ENCODE measurements at places on chromosomes 7 and 10.

GRCh38 chr7:67414858-67415257 lies 418.2 kb downstream of the TYW1 start:
- DNase-seq = no peak

DNA sequence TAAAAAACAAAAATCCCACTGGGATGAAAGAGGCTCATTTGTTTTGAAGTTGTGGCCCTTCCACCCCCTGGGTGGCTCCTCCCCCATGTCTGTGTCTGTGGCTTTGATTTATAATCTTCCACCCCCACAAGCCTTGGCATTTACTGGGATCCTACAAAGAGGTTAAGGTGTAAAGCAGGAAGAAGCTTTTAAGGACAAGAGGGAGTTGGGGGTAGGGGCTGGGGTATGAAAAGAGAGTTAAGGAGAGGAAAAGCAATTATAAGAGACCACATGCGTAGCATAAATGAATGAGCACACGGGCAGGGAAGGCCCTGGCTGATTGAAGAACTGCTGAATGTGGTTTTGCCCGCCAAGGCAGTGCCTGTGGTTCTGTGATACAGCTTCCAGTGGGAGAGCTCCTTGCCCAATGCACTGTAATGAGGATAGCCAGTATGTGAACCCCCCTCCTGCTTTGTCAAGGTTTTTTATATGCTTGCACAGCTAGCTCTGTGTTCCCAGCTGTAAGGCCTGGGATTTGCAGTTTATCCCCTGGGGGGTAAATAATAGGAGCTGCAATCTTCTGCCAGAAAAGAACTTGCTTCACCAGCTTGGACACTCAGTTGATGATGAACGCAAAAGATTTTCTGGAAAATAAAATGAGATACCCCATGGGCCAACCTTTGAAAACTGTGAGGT lies 34.7 kb upstream of the KMT2E start:
- DNase-seq = no peak

GRCh38 chr10:34313888-34314287 lies 501.2 kb downstream of the PARD3 start:
- DNase-seq = no peak

- no peak for DNase-seq
These were observed 54.5 kb upstream of the DNAJB6 start for GRCh38 chr7:157282141-157282801.

DNA sequence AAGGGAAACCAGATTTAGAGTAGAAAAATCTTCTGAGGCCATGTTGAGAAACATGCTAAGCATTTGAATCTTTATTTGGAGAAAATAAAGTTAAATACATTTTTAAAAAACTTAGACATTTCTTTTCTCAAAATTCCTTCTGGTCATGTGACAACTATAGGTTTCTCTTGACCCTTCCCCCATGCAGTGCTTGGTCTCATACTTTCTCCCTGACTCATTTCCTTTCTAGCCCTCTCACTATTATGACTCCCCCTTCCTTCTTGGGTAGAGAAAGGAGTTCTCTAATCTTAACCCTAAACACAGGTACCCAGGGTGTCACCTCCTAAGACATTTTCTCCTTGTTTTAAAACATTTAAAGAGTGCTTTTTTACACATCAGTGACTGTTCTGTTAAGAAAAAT lies 179.5 kb upstream of the TMEM106B start:
- DNase-seq = no peak

- DNase-seq = no peak
These were observed 737.1 kb downstream of the INHBA start for GRCh38 chr7:40965774-40966173.

DNA sequence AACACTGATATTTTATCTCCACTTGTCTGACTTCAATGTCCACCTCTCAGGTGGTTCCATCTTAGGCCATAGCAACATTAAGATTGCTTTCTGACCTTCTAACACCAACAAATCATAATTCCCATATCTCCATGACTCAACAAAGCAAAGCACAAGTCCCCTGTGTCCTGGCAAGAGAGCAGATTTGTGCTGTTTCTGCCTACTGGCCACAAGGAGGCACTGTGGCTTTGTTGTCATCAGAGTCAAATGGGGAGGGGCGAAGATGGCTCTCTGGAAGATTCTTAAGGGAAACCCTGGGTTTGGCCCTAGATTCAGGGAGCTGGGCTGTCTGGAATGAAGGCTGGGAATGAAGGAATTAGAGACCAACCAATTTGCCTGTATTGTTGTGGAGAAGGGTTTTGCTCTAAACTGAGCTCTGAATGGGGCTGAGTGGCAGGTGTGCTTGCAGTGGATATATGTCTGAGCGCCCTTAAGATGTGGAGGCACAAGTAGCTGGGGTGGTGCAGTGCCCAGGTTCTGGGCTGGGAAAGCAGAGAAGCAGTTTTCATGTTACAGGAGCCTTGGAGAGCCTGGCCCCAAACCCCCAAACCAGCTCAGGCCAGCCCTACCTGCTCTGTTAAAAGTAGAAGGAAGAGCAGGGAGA lies 154.8 kb upstream of the PRSS58 start:
- DNase-seq = no peak

- DNase-seq = no peak
These were observed 28.9 kb upstream of the RBM20 start for GRCh38 chr10:110615057-110615747.

- no peak for DNase-seq
These were observed 132.5 kb downstream of the LSM5 start for GRCh38 chr7:32357535-32358277.

DNA sequence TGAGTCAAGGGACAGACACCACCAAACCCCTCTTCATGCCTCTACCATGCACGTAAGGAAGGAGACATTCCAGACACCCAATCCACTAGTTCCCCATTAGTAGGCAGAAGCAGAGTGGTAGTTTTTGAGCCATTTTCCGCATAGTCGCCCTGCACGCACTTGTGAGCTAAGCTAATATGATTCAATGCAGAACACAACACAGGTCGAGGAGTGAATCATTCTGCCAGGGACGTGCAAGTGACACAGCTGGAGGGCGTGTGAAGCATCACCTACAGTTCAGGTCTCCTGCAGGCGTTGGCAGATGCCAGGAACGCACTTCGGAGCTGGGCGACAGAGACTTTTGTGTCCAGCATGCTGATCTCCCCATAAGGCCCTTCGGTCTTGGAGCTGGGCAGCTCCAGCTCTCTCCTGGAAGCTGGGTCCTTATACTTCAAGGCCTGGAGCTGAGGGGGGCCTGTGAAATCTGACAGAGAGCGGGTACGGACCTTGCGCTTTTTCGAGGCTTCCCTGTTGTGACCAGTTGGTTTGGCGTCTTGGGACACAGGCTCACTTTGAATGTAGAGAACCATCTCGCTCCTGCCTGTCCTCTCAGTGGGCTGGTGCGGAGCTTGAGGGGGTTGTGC lies 102.4 kb downstream of the SVIL start:
- DNase-seq = no peak

DNA sequence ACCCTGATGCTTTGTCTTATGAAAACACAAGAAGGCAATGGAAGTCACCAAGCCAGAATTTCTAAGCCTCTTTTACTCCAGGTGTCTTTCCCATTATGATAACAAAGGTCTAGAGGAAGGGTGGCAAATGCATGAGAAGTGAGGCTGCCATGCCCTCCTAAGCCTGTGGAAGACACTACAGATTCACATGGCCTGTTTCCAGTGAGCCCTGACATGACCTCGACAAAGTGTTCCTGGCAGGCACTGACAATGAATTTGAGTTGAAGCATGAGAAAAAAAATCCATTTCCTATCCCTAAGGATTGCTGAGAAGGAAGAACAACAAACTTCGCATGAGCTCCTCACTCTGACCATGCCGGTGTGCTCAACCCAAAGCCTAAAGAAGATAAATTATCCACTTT lies 268.0 kb downstream of the HTR7 start:
- no peak for DNase-seq

DNA sequence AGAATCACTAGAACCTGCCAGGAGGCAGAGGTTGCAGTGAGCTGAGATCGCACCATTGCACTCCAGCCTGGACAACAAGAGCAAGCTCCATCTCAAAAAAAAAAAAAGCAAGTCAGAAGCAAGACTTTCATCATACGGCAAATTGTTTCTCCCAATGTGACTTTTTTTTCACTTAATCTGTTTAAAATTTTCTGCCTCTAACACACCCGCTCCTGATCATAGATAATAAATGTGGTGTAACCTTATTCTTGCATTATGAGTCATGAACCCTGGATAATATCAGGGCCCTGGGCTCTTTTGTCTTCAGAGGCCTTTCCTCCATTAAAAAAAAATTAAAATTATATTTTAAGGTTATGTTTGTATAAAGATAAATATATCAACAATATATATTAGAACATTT lies 111.4 kb upstream of the JCAD start:
- no peak for DNase-seq

GRCh38 chr7:112411186-112411795 lies 39.0 kb upstream of the IFRD1 start:
- DNase-seq = no peak

- DNase-seq = no peak
These were observed 524 bp upstream of the PRXL2A start for GRCh38 chr10:80407812-80408241.

DNA sequence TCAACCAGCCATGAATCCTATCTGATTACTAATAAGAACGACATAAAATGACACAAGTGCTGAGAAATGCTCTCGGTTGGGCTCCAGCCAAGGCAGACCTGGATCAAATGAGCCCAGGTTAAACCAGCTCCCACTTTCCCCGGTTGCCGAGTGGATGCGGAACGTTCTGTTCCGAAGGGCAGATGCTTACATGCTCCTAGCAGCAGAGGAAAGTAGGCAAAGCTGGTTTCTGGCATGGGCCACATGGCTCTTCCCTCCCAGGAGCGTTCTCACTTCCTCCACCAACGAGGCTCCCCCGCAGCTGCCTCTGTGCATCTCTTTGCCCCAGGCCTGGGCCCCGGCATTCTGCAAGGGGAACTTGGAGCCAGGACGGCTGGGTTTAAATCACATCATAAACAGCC lies 61.8 kb upstream of the SDK1 start:
- no peak for DNase-seq

DNA sequence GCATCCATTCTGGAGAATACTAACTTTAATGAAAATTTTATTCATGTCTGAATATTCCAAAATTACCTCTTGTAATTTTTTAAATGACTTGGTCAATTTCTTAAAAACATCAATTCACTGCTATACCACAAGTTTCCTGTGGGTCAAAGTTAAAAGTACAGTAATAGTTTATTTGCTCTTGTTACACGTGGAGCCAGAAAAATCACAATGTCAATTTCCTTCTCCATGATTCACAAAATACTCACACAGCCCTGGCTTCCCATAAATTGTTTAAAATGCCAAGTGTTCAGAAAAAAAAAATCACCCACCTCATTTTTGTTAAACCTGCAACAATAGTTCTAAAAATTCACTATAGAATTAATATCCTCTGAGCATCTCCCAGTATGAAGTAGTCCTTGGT lies 139.5 kb upstream of the GRM3 start:
- DNase-seq = no peak

GRCh38 chr7:41131956-41132355 lies 570.9 kb downstream of the INHBA start:
- no peak for DNase-seq

DNA sequence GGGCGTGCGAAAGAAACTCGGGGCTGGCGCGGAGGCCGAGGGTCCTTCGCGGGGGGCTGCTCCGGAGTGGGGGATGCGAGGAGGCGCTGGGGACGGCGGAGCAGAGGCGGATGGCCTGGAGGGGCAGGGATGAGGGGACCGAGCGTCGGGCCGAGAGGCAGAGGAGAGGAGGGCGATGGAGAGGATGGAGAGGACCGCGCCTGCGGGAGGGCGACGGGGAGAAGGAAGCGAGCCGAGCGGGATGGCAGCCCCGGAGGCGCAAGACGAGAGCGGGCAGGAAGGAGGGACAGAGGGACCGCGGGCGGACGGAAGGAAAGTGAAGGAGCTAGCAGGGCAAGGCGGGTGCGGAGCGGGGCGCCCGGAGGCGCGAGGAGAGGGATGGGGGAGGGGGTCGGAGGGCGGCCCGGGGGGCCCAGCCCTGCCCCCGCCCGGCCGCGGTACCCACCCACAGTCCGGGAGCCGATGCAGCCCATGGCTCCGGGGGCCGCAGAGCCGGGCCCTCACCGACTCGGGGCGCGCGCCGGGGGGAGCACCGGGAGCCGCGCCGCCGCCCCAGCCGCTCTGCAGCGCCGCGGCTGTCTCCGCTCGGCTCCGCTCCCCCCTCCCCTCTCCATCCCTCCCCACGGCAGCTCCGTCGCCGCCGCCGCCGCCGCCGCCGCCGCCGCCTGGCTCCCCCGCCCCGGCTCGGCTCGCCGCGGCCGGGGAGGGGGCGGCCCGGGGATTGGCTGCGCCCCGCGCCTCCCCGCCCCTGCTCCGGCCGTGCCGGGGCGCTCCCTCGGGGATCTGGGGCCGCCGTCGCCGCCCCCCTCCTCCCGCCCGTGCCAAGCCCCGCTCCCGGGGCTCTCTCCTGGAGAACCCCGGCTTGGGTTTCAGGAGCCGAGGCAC lies at the start of gene FAM131B:
TSS of gene FAM131B (minus strand) at position 583 of the 885 bp plus-strand sequence. CDS start at position 473, 110 bp downstream.
- DNase-seq = no peak

GRCh38 chr10:7291487-7292270 lies 119.2 kb downstream of the SFMBT2 start:
- DNase-seq = no peak

DNA sequence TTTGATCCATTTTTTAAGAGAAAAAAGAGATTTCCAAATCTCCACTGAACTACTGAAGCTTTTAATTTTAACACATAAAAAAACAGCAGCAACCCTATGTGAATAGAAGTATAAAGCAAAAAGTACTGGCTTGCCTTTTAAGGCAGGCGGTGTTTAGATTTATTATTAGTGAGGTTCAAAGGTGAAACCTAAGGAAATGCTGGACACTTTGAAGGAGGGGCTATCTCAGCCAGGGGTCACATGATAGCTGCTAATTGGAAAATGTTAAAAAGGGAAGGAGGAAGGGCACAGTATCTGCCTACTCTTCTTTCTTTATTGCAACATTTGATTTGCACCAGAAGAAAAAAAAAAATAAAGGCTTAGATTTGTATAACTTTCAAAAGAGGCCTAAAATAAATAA lies 183.8 kb downstream of the SKAP2 start:
- DNase-seq = no peak

DNA sequence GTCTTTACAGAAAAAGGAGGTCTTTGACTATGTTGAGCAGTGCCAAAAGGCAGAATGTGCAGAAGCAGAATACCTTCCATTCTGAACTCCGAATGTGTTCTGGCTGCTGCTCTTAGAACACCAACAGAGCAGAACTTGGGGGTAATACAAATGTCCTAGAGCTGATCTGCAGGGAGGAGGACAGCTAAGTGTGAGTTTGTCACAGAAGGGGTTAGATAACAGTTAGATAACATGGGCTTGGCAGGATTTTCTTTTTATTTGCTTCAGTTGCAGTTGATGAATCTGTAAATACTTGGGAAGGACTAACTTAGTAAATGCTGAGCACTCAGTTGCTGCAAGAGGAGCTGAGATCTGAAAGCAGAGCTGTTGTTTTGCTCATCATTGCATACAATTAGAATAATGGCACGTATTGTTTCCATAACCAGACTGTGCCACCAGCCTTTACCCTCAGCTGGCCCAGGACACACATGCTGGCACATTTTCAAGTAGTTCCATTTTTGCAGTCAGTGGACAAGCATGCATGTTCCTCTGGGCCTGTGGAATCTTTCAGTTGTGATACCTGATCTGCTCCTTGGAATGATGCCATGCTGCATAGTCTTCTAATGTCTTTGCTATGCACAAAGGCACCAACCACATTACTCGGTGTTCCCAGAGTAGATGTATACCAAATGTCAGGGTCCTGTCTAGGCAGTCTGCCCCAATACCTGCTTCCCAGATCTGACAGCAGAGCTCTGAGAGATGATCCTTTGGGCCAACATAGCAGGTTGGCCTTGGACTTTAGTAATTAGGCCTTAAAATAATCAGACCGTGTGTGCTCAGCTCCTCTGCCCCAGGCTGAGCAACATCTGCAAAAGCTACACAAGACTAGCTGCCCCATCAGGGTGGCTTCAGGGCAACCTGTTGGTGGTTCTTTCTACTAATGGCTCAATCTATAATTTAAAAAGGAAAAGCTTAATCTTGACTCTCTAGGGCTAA lies 55.7 kb downstream of the GSDME start:
- DNase-seq = no peak
